SIG-M5 (cell line): ENCODE measurements at places on chromosomes 7 and 10.

DNA sequence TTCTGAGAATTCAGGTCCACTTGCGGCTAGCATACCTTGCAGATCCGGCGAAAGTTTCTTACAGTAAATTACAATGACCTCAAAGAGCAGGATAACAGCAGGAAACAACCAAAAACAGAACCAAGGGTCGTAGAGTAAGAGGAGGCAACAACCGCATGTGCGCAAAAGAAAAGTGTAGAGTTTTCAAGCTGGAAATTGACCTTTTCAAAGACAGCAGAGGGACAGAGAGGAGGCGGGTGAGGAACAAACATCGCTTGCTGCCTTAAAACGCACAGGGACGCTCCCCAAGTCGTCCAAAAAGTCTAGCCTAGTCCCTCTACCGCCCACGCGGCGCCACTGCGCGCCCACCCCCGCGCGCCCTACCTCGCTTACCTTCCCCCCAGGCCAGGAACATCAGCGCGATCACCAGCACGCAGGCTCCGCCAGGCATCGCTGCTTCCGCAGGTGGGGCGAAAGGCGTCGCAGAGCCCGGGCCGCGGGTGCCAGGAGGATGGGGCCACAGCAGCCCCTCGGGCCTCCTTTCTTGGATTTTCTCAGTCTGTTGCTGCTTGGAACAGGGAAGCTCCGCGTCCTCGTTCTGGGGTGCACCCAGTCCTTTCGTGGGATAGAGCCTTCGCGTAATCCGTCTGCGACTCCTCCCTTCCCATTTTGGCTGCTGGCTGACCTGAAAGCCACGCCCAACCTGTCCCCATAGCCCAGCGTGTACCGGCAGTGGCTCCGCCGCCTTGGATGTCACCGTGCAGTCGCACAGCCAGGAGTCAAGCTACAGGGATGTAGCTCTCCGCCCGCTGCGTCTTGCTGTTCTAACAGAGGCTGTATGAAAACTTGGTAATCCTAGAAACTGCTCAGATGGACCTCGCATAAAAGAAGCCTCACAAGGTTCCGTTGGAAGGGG, at the start of gene VWDE:
Gene VWDE, minus strand, starts transcription at position 579 of the 895 bp plus-strand sequence. Its CDS starts 149 bp downstream, at position 430.
- DNase-seq: peak; percentile 62

GRCh38 chr10:80684259-80684658, 146.6 kb downstream of the SH2D4B start:
- no peak for DNase-seq

DNA sequence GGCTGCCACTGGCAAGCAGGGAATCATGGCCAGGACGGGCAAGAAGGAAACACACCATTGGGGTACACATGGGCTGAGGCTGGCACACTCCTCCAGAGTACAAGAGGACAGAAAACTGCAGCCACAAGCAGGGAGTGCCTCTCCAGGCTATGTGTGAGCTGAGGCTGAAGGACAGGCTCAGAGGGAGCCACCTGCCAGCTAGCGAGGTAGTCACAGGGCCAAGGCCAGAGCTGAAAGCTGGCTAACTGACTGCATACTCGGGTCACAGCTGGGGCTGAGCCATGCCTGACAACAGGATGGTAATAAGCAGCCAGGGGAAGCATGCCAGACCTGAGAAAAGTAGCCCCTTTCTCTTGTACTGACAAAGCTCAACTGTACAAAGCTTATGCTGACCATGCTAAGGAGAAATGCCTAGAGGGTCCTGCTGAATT, 52.0 kb downstream of the KIF5B start:
- no peak for DNase-seq

DNA sequence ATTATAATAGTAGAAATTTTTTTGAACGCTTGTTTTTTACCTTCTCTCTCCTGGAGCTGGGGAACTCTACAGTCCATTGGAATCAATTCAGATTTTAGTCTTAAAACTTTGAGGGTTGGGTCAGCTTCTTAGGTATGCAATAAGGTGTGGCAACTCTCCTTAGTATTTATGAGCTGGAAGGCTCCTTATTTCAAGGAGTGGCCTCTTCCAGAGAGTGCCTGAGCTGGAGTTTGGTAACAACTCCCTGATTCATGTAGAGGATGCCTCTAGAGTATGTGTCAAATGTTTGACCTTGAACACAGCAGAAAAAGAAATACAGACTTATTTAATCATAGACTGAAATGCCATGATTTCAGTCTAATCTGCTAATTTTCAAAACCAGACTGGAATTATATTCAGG, 11.1 kb downstream of the CDK14 start:
- no peak for DNase-seq
